ENCODE measurements at places on chromosomes 7 and 10.
A peak's percentile ranks its signal among the peaks of the same experiment; 100 is the strongest.

- no peak for DNase-seq
- no peak overlapping the region for H3K4me3 ChIP-seq
- H3K27me3 ChIP-seq, result no peaks in the 10 kb centered on the region
- no peak overlapping the region for H3K27ac ChIP-seq
- H3K4me1 ChIP-seq, result no peaks in the 10 kb centered on the region
These were observed 44.7 kb downstream of the FRMD4A start for GRCh38 chr10:14285941-14286560.

DNA sequence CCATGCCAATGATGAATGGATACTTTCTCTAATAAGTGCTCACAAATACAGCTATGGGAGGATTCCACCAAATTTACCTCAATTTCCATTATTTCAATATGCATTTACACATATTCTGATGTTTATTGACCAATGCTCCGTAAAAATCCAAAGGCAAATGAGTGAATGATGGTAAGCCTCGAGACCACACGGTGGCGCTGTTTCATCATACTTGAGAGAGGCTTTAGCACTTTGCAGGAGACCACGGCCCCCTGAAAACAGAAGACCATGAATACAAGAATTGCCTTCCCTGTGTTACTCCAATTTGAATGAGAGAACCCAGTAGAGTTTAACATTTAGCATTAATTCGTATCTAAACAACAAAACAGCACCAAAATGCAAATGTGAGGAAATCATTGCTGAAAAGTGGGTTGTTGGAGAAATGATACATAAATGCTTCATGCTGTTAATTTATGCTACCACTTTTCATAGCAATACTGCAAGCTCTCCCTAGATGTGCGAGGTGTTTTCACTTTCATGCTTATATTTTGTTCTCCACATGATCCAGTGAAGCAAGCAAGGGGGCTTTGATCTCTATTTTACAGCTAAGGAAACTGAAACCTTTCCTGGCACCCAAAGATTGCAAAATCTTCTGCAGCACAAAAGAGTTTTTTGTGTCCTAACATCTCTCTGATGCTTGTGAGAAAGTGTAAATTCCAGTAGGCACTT is 35.4 kb downstream of the TRIL start:
- no peak overlapping the region for H3K27ac ChIP-seq
- H3K4me1 ChIP-seq, result peaks cover 8% of the 10 kb centered on the region
- H3K36me3 ChIP-seq, result no peaks in the 10 kb centered on the region
- DNase-seq, result peak; percentile 78

DNA sequence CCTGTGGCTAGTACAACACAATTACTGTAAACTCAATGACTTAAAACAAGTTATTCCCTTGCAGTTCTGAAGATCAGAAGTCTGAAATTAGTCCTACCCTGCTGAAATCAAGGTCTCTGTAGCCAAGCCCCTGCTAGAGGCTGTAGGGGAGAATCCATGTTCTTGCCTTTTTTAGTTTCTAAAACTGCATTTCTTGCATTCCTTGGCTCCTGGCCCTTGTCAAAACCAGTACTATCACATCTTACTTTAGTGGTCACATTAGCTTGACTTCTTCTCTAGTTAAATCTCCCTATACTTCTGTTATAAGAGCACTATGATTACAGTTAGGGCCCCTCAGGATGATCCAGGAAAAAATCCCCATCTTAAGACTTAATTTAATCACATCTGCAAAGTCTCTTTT is 567.0 kb downstream of the GFRA1 start:
- DNase-seq, result no peak
- no peaks in the 10 kb centered on the region for H3K4me1 ChIP-seq
- H3K27ac ChIP-seq, result no peak overlapping the region
- H3K4me3 ChIP-seq, result no peak overlapping the region
- no peaks in the 10 kb centered on the region for H3K27me3 ChIP-seq
- H3K36me3 ChIP-seq, result no peaks in the 10 kb centered on the region

DNA sequence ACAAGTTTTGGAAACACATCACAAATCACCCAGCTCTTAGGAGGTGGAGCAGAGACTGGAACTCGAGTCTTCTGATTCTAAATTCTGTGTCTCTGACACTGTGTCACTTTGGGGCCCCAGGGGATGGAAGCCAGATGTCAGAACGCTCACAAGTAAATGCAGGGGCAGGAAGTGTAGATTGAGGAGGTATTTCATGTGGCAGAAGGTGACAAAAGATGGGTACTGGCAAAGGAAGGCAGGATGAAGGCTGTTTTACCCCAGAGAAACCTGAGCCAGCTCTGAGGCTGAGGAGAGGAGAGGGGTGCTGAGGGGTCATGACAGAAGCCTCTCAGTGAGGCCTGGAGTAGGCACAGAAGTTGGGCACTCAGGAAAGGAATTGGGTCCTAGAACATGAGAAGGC is 6.0 kb upstream of the PURB start:
- DNase-seq, result no peak
- H3K4me3 ChIP-seq, result no peak overlapping the region
- no peaks in the 10 kb centered on the region for H3K36me3 ChIP-seq
- peaks cover 13% of the 10 kb centered on the region for H3K4me1 ChIP-seq
- H3K27ac ChIP-seq, result no peak overlapping the region

GRCh38 chr10:79938728-79939406 is 10.0 kb downstream of the SFTPD start:
- DNase-seq, result no peak
- no peak overlapping the region for H3K27ac ChIP-seq
- no peaks in the 10 kb centered on the region for H3K4me1 ChIP-seq

Measured in glutamatergic neuron (in vitro differentiated cells).